T follicular helper cell (primary cell): ENCODE measurements at places on chromosomes 2 and 18.
A peak's percentile ranks its signal among the peaks of the same experiment; 100 is the strongest.

- no peak for DNase-seq
These were observed 11.6 kb downstream of the ITGA4 start for GRCh38 chr2:181468811-181469210.

DNA sequence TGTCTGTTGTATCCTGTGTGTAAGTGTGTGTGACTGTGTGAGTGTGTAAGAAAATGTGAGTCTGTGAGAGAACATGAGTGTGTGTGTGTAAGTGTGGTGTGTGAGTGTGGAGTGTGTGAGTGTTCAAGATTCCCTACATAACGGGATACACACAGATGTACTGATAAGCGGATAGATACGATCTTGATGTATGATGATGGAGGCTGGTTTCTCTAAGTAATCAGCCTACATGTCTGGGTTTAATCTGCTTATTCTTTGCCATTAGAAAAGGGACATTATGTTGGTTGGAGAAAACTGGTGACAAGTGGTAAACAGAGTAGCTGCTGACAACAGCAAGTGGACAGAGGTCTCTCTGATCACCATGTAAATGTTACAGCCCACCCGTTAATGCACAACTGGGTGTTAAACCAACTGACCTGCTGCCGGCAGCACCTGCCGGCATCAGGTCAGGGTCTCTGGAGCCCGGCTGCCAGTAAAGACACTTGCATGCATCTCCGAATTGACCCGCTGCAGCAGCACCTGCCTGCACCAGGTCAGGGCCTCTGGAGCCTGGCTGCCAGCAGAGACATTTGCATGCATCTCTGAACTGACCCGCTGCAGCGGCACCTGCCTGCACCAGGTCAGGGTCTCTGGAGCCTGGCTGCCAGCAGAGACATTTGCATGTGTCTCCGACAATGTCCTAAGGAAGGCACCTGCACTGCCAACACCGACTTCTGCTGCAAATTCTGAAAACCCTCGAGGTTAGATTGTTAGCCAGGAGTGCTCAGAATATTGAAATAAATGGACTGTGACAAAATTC lies 87.5 kb downstream of the MBP start:
- no peak for DNase-seq

DNA sequence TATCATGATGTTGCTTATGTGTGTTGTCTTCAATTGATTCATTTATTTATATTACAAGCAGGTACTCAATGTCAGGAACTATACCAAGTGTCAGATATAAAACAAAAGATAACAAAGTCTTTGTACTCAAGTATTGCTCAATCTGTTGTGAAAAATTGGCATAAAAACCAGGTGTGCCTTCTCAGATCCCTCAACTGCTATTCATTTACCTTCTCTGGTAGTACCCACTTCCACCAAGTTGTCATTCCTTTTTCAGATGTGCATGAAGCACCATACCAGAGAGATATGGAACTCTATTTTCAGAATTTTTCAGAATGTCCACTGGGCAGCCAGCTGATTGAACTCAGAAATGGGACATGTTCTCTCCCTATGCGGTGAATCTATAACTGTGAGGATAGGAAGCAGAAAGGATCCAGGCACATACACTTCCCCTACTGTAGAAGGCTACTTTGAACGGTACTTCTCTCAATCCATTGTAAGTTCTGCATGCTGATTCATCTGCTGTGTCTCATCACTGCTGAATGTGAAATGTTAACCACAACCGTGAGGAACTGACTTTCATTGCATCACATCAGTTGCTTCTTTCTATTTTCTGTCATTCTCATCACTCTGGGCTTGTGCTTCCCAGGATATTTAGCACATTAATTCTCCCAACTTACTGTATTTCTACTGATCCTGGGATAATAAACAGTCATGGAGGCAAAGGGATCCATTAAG lies 1621.3 kb downstream of the SUCLG1 start:
- no peak for DNase-seq

DNA sequence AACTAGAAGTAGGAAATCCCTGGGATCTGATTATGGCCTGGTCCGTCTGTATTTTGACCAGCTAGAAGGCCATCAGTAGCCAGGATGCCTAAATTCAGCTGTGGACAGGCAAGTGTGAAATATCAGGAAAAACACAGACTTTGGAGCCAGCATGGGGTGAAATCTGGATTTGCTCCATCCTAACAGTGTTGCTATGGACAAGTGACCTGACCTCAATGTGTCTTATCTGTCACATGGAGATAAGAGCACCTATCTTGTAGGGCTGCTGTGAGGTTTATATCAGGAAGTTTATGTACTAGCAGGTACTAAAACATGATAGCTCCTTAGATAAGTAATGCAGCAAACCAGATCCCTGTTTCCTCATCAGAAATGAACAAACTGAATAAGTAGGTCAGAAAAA lies 460.4 kb downstream of the STK39 start:
- no peak for DNase-seq

DNA sequence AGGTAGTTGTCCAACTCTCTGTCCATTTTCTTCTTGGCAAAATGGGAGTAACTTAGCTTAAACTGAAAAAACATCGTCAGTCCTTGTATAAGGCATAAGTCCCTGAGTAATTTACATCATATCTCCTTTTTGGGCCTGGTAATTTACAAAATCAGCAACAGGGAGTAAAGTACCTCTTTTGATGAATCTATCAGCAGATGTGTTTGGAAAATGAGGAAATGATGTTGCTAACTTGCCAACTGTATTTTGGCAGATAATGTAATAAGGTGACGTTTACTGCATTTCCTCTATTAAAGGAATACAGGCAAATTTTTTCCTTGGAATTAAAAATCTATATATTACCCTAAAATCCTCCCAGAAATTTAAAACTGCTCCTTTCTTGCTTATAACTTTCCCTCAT lies 29.2 kb downstream of the ANKRD44 start:
- no peak for DNase-seq

DNA sequence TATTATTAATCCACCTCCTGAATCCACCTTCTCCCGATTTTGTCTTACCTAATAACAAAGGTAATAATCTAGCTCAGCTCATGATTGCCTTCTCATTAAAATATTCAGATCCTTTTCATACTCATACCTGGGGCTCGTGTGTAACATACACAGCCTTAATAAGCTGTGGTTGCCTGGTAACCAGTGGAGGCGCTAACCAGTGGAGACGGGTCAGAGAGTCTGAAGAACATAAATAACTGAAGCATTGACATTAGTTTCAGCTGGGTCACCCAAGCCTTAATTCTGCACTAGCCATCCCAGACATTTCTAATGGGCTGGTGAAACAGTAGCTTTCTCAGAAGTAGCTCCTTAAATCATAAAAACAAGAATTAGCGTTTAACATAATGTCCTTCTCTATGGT lies 14.8 kb upstream of the DTNA start:
- no peak for DNase-seq

GRCh38 chr2:74984947-74985637 lies 26.6 kb downstream of the POLE4 start:
- no peak for DNase-seq

GRCh38 chr2:118604371-118604770 lies 243.1 kb downstream of the EN1 start:
- DNase-seq = no peak

DNA sequence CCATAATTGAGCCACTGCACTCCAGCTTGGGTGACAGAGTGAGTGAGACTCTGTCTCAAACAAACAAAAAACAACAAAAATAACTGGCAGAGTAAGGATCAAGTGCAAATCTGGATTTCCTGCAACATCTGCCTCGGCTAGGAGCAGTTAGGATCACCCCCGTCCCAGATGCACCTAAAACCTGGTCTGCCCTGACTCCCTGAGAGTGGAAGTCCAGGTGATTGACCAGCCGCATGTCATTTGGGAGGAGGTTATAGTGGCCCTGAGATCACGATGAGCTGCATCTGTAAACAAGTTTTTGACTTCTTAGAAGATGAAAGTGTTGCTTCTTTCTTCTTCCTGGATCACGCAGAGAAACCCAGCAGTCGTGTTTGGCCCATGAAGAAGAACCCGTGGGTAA lies 5.0 kb upstream of the ESPNL start:
- no peak for DNase-seq

DNA sequence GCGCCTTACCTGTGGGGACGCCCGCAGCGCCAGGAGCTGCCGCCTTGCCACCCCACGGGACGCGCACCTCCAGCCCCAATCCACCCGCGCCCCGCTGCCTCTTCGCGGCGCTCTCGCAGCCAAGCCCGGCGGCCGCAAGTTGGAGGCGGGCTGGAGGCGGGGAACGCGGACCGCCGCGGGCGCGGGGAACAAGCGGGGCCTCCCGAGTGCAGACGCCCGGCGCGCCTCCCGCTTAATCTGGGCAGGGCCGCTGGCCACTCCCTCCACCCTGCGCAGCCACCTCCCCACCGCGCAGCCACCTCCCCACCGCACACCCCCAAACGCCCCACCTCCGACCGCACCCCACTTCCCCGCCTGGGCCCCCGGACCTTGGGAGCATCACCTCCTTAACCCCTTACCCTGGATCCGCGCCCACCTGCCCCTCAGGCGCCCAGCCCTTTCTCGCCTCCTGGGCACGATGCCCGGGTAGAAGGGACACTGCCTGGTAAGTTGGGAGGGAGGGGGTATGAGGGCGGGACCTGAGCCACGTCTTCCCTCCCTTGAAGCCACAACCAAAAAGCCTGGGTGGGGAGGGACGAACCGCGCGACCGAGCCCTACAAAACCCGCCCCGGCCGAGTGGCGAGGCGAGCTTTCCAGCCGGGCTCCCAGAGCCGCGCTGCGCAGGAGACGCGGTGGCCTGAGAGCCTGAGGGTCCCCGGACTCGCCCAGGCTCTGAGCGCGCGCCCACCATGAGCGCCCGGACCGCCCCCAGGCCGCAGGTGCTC lies at the start of the genes COL4A3 and COL4A4:
TSS of gene COL4A3 (plus strand) at position 627 of the 765 bp plus-strand sequence. CDS start at position 730, 103 bp downstream.
TSS of gene COL4A4 (minus strand) at position 208 of the 765 bp plus-strand sequence. CDS start 16,722 bp downstream, outside the sequence.
- DNase-seq = no peak

DNA sequence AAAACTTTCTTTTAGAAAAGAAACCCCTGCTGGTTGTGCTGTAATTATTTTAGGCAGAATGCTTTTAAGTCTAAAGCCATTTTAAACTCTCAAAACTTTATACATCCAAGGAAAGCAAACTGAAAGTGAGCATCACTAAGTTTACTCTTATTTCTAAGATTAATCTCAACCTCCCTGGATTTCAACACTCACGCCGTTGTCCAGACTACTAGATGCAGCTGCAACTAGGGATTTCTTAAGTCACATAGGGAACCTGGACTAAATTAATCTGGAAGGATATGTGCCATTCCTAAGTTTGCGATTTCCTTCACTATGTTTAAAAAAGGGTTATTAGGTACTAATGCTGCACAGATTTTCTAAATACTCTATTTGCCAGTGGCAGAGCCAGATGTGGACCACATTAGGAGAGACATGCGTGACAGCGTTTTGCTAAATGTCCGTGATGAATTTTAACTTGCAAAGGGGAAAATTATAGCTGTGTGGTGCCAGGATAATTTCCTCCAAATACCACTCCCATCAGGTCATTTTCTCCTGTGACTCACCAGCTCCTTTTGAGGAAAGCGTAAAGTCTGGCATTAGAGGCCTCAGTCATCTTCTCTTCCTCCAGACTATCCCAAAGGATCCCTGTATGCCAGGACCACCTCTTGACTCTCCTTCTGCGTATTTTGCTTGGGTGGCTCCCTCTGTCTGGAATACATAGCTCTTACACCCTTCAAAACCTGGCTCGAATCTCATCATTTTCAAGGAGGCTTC lies 143.7 kb downstream of the ATL2 start:
- DNase-seq = no peak

- no peak for DNase-seq
These were observed 59.1 kb downstream of the ZEB2 start for GRCh38 chr2:144460727-144461307.

DNA sequence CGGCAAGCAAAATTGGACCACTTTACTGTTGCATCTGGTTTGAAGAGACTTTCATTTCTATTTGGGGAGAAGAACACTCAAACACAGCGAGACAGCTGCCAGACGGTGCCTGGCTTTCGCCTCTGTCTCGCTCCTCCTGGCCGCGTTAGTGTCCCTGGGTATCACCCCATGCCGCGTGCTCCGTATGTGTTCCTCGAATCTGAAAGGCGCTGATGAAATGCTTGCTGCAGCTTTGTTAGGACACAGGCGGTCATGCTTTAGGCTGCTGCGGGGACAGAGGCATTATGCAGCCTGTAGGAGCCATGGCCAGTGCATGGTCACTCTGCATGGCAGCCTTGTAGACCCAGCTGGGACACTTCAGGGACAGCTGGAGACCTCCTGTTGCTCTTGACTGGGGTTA lies 53.9 kb downstream of the LDLRAD4 start:
- no peak for DNase-seq

GRCh38 chr2:98444436-98445176 lies at the start of gene INPP4A:
Gene INPP4A, plus strand, starts transcription at chr2:98444858. Its CDS starts 75,191 bp downstream, at chr2:98520049.
- peak; percentile 68 for DNase-seq
